HS-27A (cell line): ENCODE measurements at places on chromosomes 7 and 10.

DNA sequence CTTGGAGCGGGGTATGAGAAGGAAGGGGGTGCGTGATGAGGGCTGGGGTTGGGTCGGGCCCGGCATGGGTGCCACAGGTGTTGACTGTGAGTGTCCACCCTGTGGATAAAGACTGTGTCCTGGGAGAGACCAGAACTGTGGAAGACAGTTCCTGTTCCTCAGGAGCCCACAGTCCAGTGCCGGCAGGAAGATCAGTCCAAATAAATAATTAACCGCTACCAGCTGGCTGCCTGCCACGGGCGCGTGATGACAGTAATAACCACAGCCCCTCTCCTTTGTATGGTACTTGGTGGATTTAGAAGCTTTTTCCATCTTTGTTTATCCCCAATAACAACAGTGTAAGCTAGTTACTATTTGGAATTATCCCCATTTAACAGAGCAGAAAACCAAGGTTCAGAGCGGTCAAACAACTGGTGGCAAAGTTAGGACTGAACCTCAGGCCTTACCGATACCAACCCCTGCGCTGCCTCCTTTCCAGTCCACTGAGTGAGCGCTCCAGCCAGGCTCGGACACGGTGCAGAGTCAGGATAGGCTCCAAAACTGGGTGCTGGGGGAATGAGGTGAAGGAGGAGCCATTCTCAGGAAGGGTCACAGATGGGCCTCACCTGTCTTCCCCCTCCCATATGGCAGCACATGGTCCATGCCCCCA, 5.1 kb downstream of the ZMIZ1 start:
- DNase-seq: no peak

DNA sequence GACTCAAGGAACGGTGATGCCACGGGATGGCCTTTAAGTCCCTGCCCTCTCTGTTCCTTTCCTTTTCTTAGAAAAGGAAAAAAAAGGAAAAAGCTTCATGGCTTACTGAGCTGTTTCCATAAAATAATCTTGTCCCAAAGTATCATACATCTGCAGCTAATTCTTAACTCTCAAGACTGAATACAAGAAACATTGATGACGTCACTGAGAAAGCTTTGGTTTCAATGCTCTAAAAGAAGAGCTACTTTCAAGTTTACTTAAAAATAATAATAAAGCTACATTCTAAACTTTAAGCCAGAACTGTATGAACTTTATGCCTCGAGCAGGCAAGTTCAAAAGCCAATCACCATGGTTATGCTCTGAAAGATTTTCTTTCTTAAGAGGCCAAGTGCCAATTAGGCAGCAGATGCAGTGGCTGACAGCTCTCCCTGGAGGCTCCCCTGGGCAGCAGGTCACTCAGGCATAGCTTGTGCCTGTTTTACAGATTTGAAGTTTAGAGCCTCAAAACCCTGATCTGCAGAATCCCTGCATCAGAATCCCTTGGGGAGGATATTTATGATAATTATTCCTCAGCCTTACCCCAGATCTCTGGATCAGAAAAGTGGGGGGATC, 165.0 kb downstream of the CHN2 start:
- no peak for DNase-seq

DNA sequence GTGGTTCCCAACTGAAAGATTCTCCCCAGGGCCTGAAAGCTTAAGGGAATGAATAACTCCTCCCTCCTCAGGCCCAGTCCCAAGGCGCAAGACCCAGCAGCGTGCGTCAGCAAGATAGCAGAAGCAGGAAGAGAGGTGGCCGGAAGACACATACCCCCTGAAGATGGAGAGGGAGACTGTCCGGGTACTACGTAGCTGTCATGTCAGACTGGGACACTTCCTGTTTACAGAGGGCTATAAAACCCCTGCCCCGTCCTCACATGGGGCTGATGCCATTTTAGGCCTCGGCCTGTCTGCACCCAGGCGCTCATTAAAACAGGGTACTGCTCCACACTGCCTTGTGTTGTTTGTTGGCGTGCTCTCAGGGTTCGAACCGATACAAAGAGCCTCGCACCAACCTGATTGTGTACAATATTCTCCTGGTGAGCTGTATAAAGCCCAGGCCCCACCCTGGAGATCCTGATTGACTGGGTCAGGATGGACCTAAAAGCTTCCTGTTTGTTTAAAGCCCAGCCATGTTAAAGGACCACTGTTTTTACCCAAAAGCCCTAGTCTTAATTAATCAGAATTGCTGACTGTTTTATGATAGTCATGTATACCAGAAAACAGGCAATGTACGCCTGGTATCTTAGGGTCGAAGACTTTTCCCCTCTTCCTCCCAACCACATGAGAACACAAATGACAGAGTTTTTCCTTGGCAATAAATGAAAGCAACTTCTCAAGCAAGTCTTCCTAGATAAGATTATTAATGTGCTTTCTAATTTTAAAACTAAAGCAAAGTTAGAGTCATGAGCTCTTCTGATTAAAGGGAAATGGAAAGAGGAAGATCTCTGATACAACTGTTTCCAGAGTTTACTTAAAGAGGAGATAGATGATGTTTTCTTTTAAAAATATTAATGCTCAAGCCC, 251.5 kb downstream of the DOCK4 start:
- no peak for DNase-seq

DNA sequence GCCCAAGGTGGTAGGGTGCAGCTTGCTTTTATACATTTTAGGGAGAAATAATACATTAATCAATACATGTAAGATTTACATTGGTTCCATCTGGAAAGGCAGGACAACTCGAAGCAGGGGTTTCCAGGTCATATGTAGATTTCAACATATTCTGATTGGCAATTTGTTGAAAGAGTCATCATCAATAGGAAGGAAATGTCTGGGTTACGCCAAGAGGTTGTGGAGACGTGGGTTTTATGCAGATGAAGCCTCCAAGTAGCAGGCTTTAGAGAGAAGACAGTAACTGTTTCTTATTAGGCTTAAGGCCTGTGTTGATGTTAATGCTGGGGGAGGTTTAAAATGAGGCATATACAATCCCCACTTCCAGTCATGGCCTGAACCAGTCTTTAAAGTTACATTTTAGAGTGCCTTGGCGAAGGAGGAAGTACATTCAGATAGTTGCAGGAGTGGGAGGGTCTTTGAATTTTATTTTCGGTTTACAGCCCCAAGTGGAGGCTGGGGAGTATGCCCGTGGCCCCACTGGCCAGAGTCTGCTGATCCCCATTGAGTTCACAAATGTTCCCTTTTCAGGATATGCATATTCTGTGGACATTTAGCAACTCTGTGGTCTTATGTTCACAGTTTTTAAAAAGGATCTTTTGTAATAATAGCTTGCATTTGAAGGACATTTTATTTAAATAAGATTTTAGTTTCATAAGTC, 166.0 kb upstream of the GDF10 start:
- no peak for DNase-seq

DNA sequence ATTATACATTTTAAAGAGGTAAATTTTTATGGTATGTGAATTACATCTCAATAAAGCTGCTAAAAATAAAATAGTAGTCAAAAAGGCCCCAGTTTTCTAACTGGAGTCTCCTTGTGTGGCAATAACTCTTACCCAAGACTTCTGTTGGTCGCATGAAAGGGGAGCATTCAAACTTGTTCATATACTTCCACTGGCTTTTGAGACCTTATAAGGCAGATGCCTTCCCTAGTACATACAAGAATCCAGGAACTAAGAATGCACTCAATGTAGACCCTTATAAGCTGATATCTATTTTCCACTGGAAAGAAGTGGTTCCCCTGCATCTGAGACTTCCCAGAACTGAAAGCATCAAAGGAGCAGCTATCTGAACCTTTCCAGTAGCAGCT, 13.0 kb downstream of the BCAP29 start:
- DNase-seq: no peak

- no peak for DNase-seq
Observed at GRCh38 chr7:112668561-112668960, 121.6 kb downstream of the TMEM168 start.

DNA sequence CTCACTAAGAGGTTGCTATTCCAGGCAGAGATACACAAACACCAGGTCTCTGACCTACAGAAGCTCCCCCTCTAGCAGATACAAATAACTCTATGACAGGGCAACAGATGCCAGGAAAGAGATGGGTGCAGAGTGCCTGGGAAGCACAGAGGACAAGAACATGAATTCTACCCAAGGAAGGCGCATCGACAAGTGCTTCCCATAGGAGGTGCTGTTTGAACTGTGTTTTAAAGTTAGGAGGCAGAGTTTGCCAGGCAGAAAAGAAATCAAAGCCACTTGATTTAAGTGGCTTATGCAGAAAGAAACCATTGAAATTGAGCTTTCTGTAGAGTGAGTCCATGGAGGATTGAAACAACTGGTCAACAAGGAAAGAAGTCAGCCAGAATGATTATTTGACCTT, 35.3 kb upstream of the EGR2 start:
- no peak for DNase-seq

DNA sequence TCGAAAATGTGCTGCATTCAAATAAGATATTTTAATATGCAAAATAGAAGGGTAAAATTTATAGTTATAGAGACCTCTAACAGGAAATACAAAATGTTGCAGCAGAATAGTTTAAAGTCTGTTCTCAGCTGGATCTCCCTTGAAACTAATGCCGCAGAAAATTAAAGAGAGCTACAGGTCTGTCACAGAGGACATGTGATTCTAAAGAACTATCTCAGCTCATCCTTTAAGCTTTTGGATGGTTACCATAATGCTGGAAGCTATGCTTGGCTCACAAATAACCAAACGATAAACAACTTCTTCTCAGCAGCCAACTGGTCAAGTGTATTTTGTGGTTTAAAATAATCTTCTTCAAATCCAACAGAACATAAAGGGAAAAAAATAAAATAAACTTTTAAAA, 353.0 kb downstream of the PARD3 start:
- no peak for DNase-seq

GRCh38 chr7:100825751-100826513, 1.4 kb downstream of the EPHB4 start:
- no peak for DNase-seq

- no peak for DNase-seq
Observed at GRCh38 chr10:102286216-102286615, 40.9 kb downstream of the GBF1 start.

- no peak for DNase-seq
Observed at GRCh38 chr10:46310143-46310514, 23.3 kb downstream of the ANTXRL start.

- DNase-seq: peak; percentile 15
Observed at GRCh38 chr10:86585037-86585929, 63.7 kb upstream of the WAPL start.

DNA sequence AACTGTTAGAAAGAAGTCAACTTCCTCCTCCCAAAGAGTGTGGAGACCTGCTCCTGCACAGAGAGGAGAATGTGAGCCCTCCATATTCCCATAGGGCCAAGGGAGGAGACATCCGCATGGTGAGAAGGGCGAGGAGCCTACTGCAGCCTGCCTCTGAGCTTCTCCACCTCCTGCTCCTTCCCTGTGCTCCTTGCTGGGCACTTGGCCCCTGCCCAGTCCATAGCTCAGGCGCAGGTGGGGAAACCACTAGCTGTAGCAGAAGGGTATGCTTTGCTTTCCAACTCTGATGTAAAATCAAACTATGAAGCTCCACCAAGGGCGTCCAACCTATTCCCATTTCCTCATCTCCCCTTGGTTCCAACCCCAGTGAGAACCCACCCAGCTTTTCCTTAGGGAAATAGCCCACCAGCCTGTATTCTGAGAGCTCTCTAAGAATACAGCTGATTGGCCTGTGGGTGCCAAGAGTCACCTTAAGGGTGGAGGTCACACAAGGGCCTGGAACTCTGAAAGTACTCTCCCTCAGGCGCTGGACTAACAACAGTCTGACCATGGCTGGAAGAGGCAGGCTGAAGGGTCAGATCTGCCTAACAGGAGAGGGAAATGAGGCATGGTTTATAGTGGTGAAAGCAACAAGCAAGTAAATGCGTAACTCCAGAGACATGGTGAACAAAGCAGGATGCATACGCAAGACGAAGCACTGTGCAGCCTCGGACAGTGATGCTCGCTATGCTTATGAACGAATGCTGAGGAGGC, 13.9 kb downstream of the ZNF488 start:
- DNase-seq: no peak

DNA sequence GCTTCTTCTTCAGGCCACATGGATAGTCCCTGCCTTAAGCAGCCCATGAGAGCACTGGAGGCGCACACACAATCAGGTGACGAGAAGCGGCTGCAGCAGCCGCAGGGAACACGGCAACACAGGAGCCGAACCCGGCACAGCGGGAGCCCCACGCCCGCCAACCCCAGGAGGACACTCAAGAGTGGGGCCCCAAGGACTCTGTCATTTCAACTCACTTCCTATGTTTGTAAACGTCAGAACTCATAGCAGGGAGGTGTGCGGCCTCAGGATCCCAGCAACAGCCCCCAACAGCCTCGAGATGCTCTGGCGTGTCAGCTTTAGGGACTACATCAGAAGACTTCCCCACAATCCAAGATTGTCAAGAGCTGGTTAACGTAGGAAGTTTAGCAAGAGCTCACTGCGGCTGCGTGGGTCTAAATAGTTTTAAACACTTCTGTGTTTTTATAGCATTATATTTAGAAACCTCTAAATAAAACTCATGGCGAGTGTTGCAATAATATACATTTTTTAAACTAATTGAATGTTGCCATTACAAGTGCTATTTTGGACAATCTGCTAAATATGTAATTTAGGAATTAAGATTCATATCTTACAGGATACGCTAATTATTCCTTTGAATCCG, 123.4 kb downstream of the MAD1L1 start:
- no peak for DNase-seq

DNA sequence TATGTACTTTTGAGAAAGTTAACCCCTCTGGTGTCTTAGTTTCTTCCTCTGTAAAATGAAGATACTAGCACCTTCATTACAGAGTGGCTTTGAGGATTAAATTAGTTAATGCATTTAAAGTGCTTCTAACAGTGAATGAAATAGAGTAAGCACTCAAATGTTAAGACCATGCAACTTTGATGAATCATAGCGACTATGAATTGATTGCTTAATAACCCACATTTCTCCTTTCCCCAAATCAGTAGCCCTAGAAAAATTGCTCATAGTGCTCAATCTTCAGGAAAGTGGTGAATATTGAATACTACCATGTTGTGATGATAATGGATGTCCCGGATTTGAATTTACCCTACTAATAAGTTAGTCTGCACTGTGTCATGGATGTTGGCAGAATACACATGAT, 48.1 kb downstream of the CD36 start:
- no peak for DNase-seq

GRCh38 chr10:69731184-69731583, 70.5 kb upstream of the COL13A1 start:
- DNase-seq: no peak
